Amniotic epithelial cell (primary cell): ENCODE measurements at places on chromosomes 12 and 14.
A peak's percentile ranks its signal among the peaks of the same experiment; 100 is the strongest.

DNA sequence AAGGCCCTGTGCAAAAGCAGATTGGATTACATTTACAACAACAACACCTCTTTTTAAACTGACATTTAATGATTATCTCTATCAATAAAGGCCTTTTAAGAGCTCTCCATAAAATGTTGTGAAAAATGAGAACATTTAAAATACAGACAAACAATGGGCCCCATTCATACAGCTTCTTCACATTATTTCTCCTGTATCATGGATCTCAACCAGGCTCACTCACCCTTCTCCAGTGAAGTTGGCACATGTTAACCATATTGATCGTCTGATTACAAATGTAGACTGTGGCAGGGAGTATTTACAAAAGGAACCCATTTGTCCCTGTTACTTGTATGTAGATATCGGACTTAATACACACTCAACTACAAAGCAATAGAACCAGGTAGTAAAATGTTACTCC is 220.2 kb upstream of the BTG1 start:
- DNase-seq = no peak

GRCh38 chr14:32737621-32738020 is 201.1 kb upstream of the NPAS3 start:
- DNase-seq = no peak

- DNase-seq = no peak
Measured at GRCh38 chr12:118608770-118609344, 232.5 kb downstream of the SUDS3 start.

DNA sequence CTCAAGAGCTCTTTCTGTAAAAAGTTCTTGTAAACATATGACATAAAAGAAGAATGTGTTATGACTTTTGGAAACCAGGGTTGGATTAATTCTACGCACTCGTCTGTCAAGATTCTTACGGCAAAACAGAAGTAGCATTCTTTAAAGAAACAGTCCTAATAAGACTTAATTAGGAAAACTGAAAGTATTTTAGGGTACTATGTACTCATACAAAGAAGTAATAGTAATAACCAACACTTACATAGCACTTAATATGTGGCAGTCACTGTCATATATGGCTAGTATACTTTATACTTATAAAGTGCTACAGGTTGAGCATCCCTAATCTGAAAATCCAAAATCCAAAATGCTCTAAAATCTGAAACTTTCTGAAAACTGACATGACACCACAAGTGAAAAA is 72.9 kb upstream of the ST8SIA1 start:
- no peak for DNase-seq

- peak; percentile 64 for DNase-seq
Measured at GRCh38 chr12:45745861-45746277, 16.4 kb downstream of the ARID2 start.

- peak; percentile 96 for DNase-seq
Measured at GRCh38 chr12:42756841-42757623, 167.5 kb upstream of the PRICKLE1 start.

DNA sequence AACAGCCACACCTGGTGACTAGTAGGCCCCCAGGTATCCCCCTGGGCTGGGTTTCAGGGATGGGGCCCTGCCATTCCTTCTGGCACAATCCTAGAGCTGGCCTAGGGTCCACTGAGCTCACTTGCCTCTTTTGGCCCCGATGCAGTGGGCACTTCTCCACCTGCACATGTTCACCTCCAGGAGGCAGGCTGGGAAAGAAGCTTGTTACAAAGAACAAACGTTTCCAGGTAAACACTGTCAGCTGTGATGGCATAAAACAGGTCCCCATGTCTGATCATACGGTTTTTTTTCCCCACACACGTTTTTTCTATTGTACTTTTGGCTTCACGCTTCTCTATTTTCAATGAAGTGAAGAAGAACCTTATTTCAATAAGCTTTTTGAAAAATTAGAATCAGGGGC is 15.8 kb upstream of the HVCN1 start:
- no peak for DNase-seq

DNA sequence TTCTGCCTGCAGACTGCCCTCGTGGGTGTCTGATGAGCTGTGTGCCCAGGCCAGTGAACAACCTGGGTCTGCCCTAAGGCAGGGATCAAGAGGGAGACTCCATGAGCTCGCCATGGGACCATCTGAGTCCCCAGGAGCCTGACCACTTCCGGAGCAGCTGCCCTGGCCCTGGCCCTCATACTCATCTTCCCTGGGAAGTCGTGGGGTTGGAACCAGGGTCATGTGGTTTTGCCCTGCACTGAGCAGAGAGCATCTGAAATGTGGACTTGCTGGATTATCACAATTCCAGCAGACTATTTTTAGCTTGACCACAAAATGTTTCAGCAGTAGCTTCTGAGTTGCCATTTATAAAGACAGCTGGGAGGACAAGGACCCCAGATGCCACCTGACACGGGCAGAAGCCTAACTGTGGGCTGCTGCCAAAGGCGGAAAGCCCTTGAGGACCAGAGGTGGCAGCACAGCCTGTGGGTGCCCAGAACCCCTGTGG is 6.7 kb downstream of the BTBD6 start:
- peak; percentile 53 for DNase-seq

- DNase-seq = no peak
Measured at GRCh38 chr14:89626233-89626806, 209.3 kb upstream of the FOXN3 start.

DNA sequence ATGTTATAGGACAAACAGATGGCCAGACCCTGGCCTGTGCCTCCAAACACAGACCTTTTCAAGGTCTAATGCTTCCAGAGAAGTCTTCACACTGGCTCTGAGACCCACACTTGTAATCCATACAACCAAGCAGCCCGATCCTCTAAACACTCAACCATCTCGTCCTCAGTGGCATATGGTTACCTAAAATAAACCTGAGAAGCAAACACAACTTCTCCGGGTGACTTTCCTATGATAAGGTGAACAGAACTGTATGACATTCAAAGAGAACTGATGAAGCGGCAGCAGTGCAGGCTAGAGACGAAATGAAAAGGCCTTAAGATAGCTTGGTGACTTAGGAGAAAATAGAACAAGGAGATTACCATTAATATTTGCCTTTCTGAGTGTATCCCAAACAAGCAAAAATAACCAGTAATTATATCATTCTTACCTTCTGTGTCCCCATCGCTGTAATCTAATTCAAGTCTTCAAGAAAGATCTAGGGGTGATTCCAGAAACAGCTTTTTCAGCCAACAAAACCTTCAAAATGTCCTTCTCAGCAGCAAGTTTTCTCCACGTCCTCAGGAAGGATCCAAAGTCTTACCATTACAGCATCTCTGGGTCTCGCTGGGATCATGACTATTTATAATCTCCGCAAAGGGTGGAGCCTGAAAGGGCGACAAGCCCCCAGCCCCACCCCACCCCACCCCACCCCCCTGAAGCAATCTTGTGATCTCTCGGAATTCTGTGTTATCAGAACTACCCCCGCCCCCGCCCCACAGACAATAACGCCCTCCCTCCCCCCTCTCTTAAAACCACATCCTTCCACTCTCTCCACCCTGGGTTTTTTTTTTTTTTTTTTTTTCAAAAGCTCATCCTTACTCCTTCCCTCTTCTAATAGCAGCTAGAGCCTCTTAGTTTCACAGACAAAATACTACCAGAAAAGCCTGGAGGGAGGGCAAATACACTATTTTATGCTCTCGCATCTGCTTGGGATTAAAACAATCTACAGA is at the start of gene SLC2A3:
TSS of gene SLC2A3 (minus strand) at position 598 of the 992 bp plus-strand sequence. CDS start at position 445, 153 bp downstream.
- peak; percentile 91 for DNase-seq

- DNase-seq = no peak
Measured at GRCh38 chr12:128008341-128008740, 258.6 kb upstream of the TMEM132C start.

- DNase-seq = peak; percentile 46
Measured at GRCh38 chr14:60327447-60328331, 78.7 kb downstream of the PPM1A start.

GRCh38 chr14:55070981-55071411 is 19.5 kb downstream of the MAPK1IP1L start:
- peak; percentile 76 for DNase-seq

- DNase-seq = peak; percentile 15
Measured at GRCh38 chr12:22543246-22544037, 900 bp downstream of the C2CD5 start.

- no peak for DNase-seq
Measured at GRCh38 chr12:104712477-104712876, 245.6 kb downstream of the SLC41A2 start.

- DNase-seq = peak; percentile 43
Measured at GRCh38 chr14:73241481-73242165, 4.3 kb downstream of the PAPLN start.

- peak; percentile 72 for DNase-seq
Measured at GRCh38 chr12:132513070-132513398, 23.1 kb downstream of the FBRSL1 start.

DNA sequence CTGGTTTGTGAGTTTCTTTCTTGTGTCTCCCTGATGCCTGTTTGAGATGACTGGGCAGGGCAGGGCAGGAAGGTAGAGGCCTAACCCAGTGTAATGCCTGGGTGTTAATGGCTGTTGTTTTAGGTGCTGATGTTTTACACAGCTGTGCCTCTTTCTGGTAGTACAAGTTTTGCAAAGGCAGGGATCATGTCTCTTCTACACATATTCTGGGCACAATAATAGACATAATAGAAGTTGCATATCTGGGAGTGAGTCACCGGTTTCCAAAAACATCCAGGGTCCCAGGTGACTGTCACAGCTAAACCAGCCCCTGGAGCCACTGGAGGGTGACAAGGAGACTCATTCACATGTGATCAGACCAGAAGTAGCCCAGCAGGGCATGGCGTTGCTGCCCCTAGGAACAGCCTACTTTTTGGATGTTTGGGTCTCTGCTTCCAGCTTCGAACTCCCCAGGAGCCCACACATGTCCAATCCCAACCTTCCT is 18.1 kb downstream of the TPCN1 start:
- no peak for DNase-seq

DNA sequence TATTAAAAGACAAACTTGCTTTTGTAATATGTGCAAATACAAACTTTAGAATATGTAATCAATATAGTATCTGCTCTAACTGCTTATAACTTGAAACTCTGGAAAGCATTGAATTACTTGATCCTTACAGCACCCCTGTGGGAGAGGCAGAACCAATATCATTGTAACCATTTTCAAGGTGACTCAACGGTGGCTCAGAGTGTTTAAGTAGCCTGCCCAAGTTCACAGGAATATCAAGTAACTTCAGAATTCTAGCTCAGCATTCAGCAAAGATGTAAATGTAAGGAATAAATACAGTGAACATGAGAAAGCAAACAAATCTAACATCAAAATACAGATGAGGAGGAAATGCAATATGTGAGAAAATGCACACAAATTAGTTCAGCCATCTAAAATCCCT is 264.6 kb downstream of the NELL2 start:
- DNase-seq = no peak
